ENCODE measurements at places on chromosomes 4 and X. TPM values are rescaled to one million over a fixed set of nuclear protein-coding genes. Genes with fewer than 3 reads are reported as not detected.
A peak's percentile ranks its signal among the peaks of the same experiment; 100 is the strongest.

DNA sequence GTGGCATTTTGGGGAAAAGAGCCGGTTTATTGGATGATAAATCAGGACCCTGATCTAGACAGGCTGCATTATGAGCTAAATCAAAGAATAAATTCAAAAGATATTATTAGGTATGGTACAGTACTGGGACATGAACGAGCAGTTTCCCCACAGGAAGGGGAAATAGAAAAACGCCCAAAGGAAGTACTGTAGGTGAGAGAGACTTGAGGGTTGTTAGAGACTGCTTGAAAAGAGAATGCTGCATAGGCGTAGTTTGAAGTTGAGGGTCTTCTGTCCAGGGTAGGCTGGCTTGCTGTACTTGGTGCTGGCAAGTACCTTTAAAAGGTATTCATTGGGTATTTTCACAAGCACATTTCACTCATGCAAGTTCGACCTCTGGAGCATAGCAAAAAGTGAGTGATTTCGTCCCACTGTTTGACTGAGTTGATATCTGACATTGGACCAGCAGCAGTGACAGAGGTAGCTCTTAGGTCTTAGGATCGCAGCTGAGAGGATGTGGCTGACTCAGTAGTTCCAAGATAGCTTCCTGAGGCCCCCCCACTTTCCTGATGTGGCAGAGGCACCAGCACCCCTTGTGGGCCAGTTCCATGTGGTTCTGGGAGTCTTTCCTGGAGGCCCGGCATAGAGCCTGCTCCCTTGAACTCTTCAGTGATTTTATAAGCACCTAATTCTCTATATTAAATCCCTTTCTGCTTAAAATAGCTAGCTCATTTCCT, 64.3 kb downstream of the TMEM131L start:
- peak; percentile 82 for DNase-seq

DNA sequence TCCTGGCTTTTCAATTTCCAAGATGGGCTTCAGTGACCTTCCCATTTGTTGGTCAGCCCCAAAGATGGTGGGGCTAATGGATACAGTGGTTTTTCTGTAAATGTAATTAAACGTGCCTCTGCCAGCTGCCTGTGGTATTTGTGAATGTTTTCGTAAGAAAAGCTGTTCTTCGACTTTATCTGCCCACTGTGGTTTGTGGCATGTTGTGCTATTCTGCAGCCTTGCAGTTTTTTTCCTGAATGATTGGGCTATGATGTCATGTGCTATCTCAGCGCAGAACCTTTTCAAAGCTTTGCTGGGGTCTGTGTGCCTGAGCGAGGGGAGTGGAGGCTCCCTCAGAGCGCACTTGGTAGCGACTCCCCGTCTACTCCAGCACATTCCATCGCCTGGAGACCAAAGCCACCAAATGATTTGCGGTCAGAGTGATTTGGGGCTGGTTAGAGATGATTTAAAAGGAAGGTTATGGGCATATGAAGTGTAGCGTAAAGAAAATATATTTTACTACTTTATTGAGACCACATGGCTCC, 137.5 kb downstream of the PALLD start:
- DNase-seq = no peak

DNA sequence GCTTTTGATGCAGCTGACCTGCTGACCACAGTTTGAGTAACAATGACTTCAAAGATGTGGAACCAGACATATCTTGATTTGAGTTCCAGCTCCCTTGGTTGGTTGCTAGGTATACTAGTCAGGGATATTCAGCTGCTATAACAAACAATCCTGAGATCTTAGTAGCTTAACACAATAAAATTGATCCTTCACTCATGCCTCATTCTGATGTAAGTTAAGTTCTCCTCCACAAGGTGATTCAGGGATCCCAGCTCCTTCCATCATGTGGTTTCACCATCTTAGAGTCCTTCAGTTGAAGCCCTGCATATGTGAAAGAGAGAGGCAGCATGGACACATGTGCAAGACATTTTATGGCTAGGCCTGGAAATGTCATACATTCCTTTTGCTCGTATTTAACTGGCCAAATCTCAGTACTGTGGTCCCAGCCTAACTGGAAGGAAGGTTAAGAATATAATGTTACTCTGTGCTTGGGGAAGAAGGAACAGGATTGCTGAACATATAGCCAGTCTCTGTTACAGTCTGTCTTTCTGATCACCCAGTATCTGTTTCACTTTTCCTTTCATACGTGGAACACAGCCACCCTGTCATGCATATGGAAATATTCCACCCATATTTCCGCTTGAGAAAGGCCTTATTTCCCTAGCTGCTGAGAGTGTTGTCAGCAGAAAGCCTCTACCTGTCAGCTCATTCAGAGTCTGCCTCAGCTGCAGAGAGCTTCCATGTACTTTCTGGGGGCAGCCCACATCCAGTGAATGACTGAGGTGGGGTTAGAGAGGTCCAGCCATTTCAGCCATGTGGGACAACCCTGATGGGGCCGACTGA, 7.1 kb downstream of the SMIM9 start:
- no peak for DNase-seq

DNA sequence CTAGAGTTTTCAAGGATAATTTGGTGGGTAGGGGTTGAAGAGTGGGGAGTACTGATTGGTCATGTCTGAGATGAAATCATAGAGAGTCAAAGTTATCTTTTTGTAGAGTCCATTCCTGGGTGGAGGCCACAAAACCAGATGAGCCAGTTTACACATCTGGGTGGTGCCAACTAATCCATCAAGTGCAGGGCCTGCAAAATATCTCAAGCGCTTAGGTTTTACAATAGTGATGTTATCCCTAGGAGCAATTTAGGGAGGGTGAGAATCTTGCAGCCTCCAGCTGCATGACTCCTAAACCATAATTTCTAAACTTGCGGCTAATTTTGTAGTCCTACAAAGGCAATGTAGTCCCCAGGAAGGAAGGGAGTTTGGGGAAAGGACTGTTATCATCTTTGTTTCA, 988.3 kb upstream of the LCORL start:
- no peak for DNase-seq

TLR10 gene
- total RNA-seq = not detected

IQCM gene
- total RNA-seq = not detected

TKTL1 gene
- total RNA-seq = not detected

RASGEF1B gene
- total RNA-seq = 0.33 TPM

PRRG3 gene
- total RNA-seq = not detected

DSPP gene
- not detected for total RNA-seq

ZNF157 gene
- 0.17 TPM for total RNA-seq
